ENCODE measurements at places on chromosomes 4 and X.

DNA sequence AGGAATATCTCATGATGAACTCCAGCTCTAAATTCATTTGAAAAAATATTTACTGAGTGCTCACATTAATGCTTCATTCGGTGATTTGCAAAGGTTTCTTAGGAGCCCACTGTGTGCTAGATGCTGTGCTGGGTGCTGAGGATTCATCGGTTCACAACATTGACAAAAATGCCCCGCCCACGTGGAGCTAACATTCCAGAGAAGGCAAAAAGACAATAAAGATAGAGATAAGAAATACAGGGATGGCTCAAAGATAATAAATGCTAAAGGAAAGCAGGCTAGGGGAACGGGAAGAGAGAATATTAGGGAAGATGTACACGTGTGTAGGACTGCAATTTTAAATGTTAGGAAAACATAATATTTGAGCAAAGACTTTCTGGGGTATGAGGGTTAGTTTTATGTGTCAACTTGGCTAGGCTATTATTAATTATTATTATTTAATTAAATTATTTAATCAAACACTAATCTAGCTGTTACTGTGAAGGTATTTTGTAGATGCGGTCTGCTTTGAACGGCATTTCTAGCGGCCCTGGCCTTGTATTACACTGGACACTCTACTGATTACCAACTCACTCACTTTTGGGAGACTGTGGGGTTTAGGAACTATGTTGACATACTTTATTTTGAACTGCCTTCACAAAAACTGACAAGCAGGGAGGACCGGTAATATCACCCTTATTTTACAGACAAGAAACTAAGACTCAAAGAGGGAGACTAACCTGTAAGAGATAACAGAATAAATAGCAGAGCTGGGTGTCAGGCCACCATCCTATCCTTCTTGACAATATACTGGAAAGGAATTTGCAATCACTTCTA lies 61.9 kb upstream of the IRF2 start:
- no peak for DNase-seq

GRCh38 chr4:13436962-13437361 lies 47.2 kb downstream of the RAB28 start:
- DNase-seq: no peak

- no peak for DNase-seq
Observed at GRCh38 chr4:123283371-123283895, 113.2 kb upstream of the SPRY1 start.

- DNase-seq: no peak
Observed at GRCh38 chrX:13797512-13797911, 19.4 kb downstream of the GPM6B start.

- no peak for DNase-seq
Observed at GRCh38 chr4:128600996-128601871, 208.3 kb upstream of the JADE1 start.

DNA sequence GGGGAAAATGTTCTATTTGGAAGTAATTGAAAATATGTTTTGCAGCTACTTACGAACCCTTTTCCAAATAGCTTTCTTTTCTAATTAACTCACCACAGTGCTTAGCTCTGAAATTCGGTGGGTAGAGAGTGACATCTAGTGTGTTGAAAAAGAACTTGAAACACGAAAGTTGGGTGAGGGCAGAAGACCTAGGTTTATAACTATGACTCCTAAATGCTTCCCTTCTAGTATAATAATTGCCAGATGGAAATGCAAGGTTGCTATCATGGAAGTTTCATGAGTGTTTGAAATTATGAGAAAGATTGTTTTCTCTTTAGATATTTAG lies 77.3 kb upstream of the NOCT start:
- no peak for DNase-seq

GRCh38 chr4:158538176-158538575 lies 16.5 kb downstream of the RXFP1 start:
- no peak for DNase-seq

DNA sequence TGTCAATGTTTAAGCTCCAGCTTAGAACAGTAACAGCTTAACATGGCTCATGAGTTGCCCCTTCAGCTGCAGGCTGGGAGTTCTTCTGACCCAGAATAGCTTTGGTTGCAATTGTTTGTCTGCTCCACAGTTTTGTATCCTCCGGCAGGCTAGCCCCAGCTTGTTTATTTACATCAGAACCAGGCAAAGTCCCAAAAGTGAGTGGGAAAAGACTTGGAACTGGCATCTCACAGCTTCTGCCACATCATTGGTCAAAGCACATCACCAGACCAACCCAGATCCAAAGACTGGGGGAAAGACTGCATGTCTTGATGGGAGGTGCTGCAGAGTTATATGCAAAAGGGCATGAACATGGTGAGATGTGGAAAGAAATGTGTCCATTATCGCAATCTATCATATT lies 231.2 kb upstream of the CPEB2 start:
- no peak for DNase-seq

GRCh38 chr4:22515888-22516541 lies at the start of gene ADGRA3:
ADGRA3 (minus strand) TSS chr4:22516066; CDS start chr4:22515784, 282 bp downstream.
- DNase-seq: no peak

DNA sequence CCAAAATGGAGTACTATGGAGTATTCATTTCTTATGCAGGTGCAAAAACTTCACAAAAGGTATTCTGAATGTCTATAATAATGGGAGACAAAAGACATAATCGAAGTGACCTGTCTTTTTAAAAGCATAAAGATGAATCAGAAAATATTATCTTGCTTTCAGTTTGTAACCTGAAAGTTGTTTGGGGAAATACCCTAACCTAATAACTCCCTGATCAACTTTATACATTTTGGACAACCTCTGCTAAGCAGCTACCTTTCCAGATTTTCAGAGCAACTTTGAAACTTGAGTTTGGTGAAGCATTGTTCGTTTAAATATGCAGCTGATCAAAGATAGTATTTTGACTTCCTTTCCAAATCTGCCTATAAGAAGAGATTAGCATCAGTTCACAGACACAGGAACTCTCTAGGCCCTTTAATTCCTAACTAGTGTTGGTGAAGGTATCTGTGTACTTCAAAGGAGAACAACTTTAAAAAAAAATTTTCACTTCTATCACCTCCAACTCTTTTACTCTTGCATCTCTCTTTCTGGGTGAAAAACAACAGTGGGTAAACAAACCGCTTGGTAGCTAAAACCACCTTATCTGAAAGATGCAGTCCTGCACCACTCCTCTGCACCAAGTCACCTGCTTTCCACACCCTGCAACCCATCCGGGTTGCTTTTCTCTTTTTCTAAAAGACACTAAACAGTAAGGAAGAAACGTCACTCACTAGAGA lies 26.5 kb downstream of the CD40LG start:
- no peak for DNase-seq

DNA sequence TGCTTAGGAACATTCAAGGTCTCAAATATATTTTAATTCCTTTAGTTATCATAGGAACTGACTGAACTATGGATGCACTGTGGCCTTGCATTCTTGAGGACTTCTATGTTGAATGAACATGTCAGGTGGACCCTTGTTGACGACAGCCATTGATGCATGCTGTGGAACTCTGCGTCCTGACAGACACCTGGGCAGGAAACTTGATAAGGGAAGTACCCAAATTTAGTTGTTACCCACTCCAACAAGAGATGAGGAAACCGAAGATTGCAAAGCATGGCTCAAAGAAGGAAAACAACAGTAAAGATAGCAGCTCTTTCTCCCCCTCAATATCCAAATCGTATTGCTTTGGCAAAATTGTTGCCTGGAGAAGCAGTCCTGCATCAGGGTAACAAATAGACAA lies 540.0 kb upstream of the NR3C2 start:
- no peak for DNase-seq

- DNase-seq: no peak
Observed at GRCh38 chrX:100874325-100874724, at the start of gene NOX1. NOX1 (minus strand) TSS chrX:100874359; CDS start chrX:100874139, 220 bp downstream.

GRCh38 chr4:76296286-76296820 lies 10.2 kb upstream of the STBD1 start:
- DNase-seq: no peak

DNA sequence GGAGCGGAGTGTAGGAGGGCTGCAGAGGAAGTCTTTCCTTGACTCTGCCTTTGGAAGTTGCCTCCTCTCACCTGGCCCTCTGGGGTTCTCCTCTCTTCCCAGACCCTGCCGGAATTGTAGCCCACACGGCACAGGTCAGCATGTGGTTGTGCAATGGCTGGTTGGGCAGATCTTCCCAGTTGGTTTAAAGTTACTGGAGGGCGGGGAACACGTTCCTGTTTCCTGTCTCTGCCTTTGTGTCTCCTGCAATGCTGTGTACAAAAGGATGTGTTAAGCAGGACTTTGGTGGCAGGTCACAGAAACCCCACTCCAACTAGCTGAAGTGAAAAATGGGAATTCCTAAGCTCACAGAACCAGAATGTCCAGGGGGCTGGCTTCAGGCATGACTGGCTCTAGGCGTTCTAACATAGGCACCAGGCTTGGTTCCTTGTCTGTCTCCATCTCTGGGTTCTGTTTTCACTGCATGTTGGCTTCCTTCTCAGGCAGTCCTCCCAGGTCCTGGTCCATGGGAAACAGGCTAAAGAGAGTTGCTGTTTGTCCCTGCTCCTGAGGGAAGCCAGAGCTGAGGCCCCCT lies 19.9 kb downstream of the SORCS2 start:
- DNase-seq: no peak

- DNase-seq: no peak
Observed at GRCh38 chr4:37279894-37280592, 35.5 kb downstream of the NWD2 start.

DNA sequence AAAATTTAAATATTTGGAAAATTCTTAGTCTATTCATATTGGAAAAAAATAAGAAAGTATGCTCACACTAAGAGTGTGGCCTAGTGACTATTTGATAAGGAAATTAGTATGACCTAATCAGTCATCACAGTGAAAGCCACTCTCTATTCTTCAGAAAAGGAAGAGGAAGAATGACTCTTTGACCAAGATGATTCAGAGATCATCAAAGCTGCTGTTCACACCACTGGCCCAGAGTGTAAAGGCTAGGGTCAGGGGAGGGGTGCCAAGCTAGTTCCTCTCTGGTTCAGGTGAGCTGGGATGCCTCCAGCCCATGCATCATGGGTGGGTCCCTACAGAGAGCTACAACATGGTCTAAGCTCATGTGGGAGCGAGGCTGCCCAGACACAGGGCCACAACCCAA lies 396.9 kb upstream of the NDST3 start:
- no peak for DNase-seq

DNA sequence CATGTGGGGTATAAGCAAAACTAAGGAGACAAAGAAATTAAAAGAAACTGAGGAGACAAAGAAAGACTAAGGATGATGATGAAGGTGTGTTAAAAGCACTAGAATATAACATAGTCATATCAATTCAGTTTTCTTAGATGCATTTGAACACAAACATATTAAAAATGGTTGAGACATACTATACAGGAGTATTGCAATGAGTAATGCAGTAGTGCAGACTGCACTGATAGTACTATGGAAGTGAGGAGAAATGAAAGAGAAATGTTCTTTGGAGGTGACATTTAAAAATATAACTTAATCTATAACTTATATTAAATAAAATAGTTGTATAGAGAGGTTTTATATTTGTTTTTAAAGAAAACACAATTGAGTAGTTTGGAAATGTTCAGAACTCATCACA lies 279.2 kb downstream of the CAMK2D start:
- no peak for DNase-seq

DNA sequence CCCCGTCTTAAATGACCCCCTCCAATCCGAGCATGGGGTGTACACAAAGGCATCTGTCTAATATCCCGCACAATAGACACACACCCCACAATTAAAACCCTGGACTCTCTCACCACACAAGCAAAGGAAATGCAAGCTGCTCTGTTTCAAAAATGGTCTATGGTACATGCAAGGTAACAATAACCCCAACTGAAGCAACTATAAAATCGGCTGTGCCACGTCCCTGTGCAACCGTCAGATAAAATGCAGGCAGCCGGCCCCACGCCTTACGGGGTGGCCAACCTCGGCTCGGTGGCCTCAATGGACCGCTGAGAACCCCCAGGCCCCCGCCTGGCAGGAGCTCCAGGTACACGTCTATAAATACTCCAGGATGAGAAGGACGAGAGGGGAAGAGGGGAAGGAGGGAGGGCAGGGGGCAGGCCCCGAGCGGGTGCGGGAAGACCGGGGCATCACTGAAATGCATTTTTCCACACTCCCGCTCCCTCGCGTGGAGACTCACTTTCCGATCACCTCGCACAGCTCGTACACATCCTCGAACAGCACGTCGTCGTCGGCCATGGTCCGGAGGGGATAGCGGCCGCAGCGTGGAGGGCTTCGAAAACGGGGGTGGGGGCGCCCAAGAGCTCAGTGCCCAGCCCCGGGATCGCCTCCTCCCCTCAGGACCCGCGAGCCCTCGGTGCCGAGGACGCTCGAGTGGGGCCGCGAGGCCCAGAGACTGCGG lies 763 bp downstream of the CASK start:
- peak; percentile 1 for DNase-seq

GRCh38 chrX:12480956-12481355 lies 310.3 kb upstream of the PRPS2 start:
- DNase-seq: no peak

GRCh38 chr4:142347241-142347640 lies 498.9 kb downstream of the INPP4B start:
- no peak for DNase-seq

DNA sequence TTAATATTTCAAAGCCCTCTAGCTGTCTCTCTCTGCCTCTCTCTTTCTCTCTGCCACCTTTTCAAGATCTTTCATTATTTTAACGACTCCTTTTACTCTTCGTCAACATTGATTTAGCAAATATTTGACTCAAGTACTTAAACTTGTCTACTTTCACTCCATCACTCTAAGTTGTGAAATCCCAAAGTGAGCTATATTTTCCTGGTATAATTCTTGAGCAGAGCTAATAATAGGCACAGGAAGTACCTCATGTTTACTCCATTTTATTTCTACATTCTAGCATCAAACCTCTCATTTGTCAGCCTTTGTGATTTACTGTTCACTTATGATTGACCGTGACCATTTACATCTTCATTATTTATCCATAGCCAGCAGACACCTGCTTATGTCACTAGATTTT lies 482.5 kb downstream of the RPA4 start:
- DNase-seq: no peak

GRCh38 chr4:112082954-112083586 lies 62.2 kb upstream of the FAM241A start:
- no peak for DNase-seq

- DNase-seq: no peak
Observed at GRCh38 chr4:37516057-37516775, 170.0 kb downstream of the RELL1 start.

DNA sequence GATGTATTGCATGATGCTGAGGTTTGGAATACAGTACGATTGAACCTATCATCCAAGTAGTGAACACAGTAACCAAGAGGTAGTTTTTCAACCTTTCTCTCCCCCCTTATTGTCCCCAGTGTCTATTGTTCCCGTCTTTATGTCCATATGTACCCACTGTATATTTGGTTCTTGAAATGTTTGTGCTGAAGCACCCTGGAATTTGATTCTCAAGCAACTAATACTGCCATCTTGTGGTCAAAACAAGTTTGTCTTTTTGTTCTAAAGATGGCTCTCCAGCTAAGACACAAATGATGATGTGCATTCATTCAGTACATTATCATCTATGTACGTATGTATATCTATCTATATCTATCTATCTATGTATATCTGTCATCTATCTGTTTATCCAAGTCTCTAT lies 33.5 kb upstream of the DCX start:
- no peak for DNase-seq

- no peak for DNase-seq
Observed at GRCh38 chrX:132022198-132022966, 720 bp upstream of the STK26 start.
